Activated CD4-positive, alpha-beta T cell treated with anti-CD3 and anti-CD28 coated beads, Interleukin-2, amount 10 ng/mL, durations not matched to agents 7 days and 5 days (primary cell): ENCODE measurements at places on chromosomes 16 and 17.

DNA sequence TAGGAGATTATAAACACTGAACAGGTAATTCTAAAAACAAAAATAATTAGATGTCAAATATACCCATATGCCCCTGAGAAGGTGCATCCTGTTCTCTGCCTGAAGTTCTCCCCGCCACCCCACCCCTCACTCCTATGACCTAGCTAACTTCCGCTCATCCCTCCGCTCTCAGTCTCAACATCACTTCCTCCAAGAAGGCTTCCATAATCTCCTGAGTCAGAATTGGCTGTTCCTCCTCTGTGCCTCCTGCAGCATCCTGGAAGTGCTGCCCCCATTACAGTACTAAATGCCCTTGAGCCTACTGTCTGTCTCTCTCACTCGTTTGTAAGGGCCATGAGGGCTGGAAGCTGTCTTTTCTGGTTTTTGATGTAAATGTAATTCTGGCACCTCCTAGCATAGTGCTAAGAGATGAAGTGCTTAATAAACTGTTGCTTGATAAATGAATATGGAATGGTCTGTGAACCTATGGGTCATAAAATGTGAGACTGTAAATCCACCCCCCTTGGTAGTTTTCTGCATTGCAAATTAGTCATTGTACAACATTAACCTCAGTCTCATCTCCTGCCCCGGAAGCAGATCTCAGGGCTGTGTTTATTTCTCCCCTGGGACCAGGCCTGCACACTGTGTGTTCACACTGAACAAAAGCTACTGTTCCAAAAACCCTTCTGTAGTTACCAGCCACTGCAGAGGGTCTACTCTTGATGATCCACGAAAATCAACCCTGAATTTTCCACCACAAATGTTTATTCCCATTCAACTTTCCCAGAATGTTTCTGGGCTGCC lies 3.9 kb upstream of the MYO1D start:
- DNase-seq: no peak

GRCh38 chr17:44970136-44970741 lies 2.1 kb upstream of the C1QL1 start:
- no peak for DNase-seq

- peak; percentile 62 for DNase-seq
Observed at GRCh38 chr17:74513987-74514631, 17.2 kb downstream of the CD300LB start.

- DNase-seq: peak; percentile 51
Observed at GRCh38 chr17:42342242-42343008, 45.8 kb downstream of the STAT3 start.

GRCh38 chr17:78764871-78765270 lies 17.2 kb downstream of the CYTH1 start:
- no peak for DNase-seq

DNA sequence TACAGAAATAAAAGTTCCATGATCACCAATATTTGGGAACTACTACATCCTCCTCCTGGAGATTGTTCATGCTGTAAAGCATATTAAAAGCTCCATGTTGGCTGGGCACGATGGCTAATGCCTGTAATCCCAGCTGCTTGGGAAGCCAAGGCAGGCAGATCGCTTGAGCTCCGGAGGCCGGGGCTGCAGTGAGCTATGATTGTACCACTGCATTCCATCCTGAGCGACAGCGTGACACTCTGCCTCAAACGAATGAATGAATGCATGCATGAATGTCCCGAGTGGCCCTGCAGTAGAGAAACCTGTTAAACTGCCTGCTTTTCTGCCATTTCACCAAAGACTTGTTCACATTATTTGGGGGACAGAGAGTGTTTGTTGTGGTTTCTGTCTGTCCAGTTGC lies 15.0 kb downstream of the CNEP1R1 start:
- DNase-seq: no peak

- DNase-seq: no peak
Observed at GRCh38 chr17:38357486-38358123, 6.0 kb downstream of the SOCS7 start.

DNA sequence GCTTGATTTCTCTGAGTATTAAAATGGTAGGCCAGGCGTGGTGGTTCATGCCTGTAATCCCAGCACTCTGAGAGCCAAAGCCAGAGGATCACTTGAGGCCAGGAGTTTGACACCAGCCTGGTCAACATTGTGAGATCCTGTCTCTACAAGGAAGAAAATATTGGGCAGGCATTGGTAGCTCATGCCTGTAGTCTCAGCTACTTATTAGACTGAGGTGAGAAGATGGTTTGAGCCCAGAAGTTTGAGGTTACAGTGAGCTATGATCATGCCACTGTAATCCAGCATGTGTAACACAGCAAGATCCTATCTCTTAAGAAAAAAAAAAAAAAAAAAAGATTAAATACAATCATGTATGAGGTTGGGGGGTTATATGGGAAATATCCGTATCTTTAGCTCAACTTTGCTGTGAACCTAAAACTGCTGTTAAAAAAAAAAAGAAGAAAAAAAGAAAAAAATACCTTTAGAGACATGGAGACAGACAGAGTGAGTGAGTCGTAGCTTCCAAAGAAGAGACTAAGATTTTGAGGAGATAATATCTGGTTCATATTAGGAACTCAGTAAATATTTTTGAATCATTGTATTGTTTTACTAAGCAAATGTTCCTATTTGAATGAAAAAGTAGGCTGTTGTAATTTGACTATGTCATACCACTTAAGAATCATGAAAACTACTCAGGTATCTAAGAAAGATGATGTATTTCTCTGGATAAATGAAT lies 325.7 kb upstream of the TBX2 start:
- DNase-seq: no peak

- DNase-seq: no peak
Observed at GRCh38 chr16:9297437-9298113, 206.1 kb downstream of the HAPSTR1 start.
